Fibroblast of upper back skin (primary cell): ENCODE measurements at places on chromosomes 13 and 19.

DNA sequence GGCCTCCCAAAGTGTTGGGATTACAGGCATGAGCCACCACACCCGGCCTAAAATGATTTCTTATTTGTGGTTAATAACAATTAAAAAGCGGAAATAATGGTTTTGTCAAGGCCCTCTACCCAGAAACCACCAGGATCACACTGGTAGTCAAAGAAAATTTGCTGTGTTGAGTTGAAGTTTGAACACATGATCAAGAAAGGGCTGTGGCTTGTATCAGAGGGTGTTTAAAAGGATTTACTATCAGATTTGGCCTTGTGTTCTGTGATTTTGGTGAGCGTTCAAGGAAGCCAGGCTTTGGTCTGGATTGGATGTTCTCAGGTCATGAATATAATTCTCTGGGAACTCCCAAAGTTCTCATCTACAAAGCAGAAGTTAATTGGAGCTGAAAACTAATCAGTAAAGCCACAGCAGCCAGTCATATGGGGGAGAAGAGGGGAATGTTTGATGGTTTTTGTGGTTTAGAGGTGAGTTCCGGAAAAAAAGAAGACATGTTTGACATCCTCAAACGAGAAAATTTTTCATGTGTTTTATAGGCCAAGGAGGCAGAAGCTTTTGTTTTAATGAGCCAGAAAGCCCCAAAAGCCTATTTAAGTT lies 10.6 kb upstream of the ZNF556 start:
- no peak for DNase-seq

DNA sequence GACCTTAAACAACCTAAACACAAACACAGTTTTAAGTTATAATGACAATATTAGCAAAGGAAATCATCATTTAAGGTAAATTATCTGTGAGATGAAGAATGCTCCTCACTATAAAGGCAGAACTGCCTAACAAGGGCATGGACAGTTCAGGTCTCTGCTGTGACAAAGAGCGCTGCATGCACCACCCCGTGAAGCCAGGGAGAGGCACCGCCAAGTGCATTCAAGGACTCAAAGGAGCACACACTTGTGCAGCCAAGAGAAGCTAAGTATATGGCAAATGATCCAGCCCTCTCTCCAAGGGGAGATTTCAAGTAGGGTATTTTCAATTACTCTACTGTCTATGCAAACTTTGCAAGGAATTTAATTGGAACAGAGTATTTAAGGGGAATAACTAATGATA lies 126.0 kb downstream of the RAP2A start:
- no peak for DNase-seq

DNA sequence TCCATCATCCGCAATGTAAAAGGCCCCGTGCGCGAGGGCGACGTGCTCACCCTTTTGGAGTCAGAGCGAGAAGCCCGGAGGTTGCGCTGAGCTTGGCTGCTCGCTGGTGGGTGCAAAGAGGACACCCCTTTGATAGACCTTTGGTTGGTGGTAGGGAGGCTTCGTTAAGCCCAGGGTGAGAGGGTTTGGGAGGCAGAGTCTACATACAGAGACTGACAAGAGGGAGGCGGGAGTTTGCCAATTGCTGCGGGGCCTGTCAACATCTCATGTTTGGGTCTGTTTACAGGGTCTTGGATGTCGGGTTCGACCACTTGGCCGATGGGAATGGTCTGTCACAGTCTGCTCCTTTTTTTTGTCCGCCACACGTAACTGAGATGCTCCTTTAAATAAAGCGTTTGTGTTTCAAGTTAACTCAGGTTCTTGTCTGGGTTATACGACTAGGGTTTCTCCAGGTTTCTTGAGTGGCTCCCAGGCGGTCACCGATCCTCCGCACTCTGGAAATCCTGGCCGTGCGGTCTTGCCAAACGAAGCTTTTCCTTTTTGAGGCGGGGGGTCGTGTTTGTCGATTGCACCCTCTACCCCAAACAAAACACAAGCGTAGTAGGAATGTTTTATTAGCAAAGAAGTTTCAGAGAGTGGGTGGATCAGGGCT lies 816 bp downstream of the RPS28 start:
- no peak for DNase-seq

GRCh38 chr19:34317311-34317927 lies 47.6 kb upstream of the GPI start:
- no peak for DNase-seq
